ENCODE measurements at places on chromosomes 6 and 20. TPM values are rescaled to one million over a fixed set of nuclear protein-coding genes. Genes with fewer than 3 reads are reported as not detected.

SOX18 gene
- not detected for total RNA-seq

GRCh38 chr6:113103634-113104361 lies 753.3 kb upstream of the MARCKS start:
- H3K27ac ChIP-seq, result no peak overlapping the region
- DNase-seq, result no peak
- H3K36me3 ChIP-seq, result no peaks in the 10 kb centered on the region
- no peaks in the 10 kb centered on the region for H3K4me1 ChIP-seq
- H3K4me3 ChIP-seq, result no peak overlapping the region
- H3K27me3 ChIP-seq, result no peaks in the 10 kb centered on the region

DNA sequence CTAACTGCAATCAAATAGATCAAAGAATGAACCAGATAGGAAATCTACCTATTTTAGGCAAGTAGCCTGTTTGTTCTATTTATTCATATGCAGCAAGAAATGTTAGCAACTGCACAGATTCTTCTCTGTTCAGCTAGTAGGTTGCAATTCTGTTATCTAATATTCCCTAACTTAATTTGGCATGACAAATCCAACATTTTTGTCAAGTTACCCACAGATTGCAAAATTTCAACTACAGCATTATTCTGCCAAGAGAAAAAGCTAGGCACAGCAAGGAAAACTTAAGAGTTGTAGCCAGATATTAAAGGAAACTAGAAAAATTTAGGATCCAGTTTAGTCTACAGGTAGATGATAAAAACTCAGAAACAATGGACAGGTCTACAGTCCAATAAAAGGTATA lies 104.4 kb upstream of the SYNCRIP start:
- H3K27ac ChIP-seq, result no peak overlapping the region
- no peak overlapping the region for H3K4me3 ChIP-seq
- no peaks in the 10 kb centered on the region for H3K36me3 ChIP-seq
- DNase-seq, result no peak

- peaks cover 68% of the 10 kb centered on the region for H3K4me1 ChIP-seq
- no peaks in the 10 kb centered on the region for H3K27me3 ChIP-seq
- no peaks in the 10 kb centered on the region for H3K36me3 ChIP-seq
- H3K4me3 ChIP-seq, result peak overlapping the region; percentile 28
These were observed 11.2 kb upstream of the TAGAP start for GRCh38 chr6:159056003-159056402.

GRCh38 chr6:26311385-26312095 lies 53.5 kb upstream of the BTN3A2 start:
- peak overlapping the region; percentile 75 for H3K4me3 ChIP-seq
- H3K27ac ChIP-seq, result no peak overlapping the region
- no peaks in the 10 kb centered on the region for H3K36me3 ChIP-seq
- H3K4me1 ChIP-seq, result peaks cover 23% of the 10 kb centered on the region
- DNase-seq, result peak; percentile 84

AIF1 gene
- 1.5 TPM for total RNA-seq

NMBR gene
- total RNA-seq, result not detected

DNA sequence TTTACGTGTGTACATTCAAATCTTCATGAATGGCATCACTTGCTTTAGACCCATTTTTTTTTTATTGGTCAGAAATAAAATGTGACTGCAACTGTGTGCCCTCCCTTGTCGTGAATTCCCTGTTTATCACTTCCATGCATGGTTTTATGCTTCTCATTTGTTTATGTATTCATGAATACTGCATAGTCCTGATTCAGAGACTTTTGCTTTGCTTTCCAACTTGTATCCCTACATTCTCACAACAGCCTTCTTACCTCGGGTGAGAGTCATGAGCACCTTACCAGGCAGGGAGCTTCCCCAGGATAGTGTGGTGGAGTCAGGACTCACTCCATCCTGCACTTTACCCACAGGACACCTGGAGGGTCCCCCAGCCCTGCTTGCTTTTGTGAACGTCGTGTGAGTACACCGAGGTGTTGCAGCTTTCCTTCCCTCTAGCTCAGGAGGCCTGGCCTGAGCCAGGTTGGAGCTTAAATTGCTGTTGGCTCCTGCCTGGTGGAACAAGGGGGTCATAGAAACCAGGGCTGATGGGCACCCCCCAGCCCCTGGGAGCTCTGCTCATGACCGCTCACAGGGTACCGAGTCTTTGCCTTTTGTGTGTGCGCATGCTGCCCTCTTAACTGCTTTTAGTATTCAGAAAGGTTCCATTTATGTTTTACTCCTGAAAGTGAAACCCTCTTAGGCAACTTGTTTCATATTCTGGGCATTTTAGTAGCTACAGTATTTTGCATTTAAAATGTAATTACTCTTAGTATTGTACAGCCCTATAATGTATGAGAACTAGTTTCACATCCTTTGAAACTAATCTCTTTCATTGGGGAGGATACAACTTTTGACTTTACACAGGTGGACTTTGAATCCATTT lies 66.0 kb downstream of the CDS2 start:
- no peaks in the 10 kb centered on the region for H3K36me3 ChIP-seq
- H3K27ac ChIP-seq, result no peak overlapping the region
- no peak overlapping the region for H3K4me3 ChIP-seq

- no peak overlapping the region for H3K27ac ChIP-seq
- H3K27me3 ChIP-seq, result no peaks in the 10 kb centered on the region
- H3K4me3 ChIP-seq, result no peak overlapping the region
- no peaks in the 10 kb centered on the region for H3K4me1 ChIP-seq
- no peak for DNase-seq
- H3K36me3 ChIP-seq, result no peaks in the 10 kb centered on the region
These were observed 30.4 kb upstream of the PI16 start for GRCh38 chr6:36924131-36924530.

- H3K4me1 ChIP-seq, result no peaks in the 10 kb centered on the region
- no peak for DNase-seq
- no peak overlapping the region for H3K4me3 ChIP-seq
- H3K36me3 ChIP-seq, result no peaks in the 10 kb centered on the region
- no peaks in the 10 kb centered on the region for H3K27me3 ChIP-seq
These were observed 1009.7 kb upstream of the GJE1 start for GRCh38 chr6:141123049-141123448.

PET117 gene
- total RNA-seq, result 13.0 TPM

UST gene
- 16.9 TPM for total RNA-seq

DNA sequence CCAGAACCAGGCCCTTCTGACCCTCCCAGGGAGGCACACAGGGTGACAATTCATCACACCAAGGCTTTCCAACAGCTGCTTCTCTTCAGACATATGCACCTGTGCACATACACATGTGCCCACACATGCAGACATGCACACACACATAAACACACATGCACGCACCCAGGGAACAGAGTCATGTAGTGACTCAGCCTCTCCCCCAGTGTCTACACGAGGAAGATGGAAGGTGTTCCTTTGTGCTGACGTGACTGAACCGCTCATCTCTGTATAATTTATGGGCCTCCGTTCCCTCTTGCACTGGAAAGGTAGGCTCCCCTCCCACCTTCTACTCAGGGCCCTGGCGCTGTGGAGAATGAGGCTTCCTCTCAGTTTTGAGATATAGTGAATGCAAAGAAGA lies 23.8 kb upstream of the PLEKHG1 start:
- H3K4me1 ChIP-seq, result peaks cover 31% of the 10 kb centered on the region
- no peak overlapping the region for H3K4me3 ChIP-seq
- peaks cover 41% of the 10 kb centered on the region for H3K27me3 ChIP-seq
- no peaks in the 10 kb centered on the region for H3K36me3 ChIP-seq

DNA sequence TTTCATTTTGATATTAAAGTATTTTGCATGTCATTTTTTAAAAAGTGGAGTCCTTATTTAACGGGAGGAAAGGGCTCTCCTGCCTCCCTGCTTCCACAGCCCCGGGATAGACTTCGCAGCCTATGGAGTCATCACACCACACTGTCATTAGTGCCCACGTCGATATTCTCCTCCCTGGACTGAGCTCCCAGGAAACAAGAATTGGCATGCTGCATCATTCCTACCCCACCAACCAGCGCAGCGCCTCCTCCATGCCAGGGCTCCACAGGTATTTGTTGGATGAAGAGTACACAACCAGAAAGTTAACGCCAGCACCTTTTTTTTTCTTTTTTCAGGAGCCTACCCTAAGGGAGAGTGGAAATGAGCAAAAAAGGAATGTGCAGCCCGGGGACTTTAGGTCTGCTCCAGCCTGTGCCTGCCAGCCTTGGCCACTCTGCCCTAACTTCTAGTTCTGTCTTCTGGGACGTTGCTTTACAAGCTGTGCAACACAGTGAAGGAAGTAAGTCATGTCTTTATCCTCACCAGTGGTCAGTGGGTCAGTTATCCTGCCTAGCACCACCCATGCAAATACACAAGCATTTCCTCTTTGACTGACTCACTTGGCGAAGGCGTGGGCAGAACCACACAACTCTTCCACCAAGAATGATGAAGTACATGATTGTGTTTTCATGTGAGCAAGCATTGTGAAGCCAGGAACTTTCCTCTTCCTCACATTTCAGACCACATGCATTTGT lies 180.7 kb upstream of the UST start:
- no peaks in the 10 kb centered on the region for H3K36me3 ChIP-seq
- H3K4me1 ChIP-seq, result peaks cover 8% of the 10 kb centered on the region
- no peak overlapping the region for H3K4me3 ChIP-seq
- no peak for DNase-seq
